ENCODE measurements at places on chromosomes 16 and 17.

- DNase-seq: no peak
Measured at GRCh38 chr16:55492756-55493380, 13.9 kb downstream of the MMP2 start.

DNA sequence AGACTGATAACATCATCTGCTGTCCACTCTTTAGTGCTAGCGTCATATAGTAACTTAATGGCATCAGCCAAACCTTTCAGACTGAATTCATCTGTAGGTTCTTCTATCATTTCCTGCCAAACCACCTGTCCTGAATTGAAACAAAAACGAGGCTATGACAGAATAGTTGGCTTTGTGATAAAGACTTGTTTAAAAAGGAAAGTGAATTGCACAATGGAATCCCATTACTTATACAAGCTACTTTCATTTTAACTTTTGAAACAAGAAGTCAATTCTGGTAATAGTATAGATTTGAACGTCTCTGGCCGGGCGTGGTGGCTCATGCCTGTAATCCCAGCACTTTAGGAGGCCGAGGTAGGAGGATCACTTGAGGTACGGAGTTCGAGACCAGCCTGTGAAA lies 18.2 kb downstream of the LASP1NB start:
- DNase-seq: no peak

DNA sequence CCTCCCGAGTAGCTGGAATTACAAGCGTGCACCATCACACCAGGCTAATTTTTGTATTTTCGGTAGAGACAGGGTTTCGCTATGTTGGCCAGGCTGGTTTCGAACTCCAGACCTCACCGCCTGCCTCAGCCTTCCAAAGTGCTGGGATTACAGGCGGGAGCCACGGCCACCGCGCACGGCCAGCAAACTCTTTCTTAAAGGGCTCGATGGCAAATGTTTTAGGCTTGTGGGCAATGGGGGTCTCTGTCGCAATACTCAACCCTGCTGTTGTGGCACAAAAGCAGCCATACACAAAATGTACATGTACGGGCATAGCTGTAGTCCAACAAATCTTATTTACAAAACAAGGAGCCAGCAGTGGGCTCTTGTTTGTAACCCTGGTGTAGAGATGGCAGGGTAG lies 18.4 kb downstream of the PARN start:
- DNase-seq: no peak

DNA sequence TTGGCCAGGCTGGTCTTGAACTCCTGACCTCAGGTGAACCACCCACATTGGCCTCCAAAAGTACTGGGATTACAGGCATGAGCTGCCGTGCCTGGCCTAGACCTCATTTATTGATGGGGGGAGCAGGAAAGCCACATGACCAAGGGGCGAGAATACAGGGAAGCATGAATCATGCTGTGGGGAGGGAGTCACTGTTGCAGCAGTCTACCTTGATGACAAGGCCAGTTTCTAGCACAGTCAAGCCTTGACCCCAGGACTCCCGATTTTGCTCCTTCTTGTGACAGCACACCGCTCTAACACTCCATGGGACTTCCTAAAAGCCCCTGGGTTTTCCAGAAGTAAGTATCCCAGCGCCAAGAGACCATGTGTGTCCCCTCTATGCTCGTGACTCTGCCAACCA lies 42.9 kb upstream of the IRF8 start:
- no peak for DNase-seq

DNA sequence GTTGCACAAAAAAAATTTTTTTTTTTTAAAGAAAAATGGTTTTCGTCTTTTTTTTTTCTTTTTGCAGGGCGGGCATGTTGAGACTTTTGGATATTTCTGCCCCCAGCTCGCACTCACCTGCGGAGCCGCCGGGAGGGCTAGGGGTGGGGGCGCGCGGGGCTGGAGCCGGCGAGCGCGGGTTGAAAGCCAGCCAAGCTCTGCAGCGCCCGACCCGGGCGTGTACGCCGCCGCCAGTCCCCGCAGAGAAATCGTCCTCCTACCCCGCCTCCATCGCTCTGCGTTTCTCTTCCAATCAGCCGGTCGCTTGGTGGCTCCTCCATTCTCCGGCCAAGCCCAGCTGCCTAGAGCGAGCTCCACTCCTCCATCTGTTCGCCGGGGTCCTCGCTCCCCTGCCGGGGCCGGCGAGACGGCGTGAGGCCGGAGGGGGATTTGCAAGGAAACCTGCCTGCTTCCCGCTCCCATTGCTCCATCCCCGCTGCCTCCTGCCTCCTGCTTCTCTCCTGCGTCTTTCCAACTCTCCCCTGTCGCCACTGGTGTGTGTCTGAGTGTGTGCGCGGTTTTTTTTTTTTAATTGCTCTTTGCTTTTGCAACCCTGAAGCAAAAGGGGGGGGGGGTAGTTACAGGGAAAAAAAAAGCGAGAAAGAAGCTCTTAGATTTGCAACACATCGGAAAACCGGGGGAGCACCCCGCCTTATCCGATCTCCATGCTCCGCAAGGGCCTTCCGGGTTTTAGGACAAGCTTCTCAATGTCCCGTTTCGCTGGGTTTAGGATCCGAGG lies 1.8 kb upstream of the UBTF start:
- no peak for DNase-seq

- DNase-seq: no peak
Measured at GRCh38 chr16:10219742-10220141, 37.5 kb upstream of the GRIN2A start.

GRCh38 chr17:18859256-18859655 lies 1.3 kb downstream of the PRPSAP2 start:
- DNase-seq: no peak

GRCh38 chr17:75877752-75878173 lies 618 bp downstream of the TRIM47 start:
- no peak for DNase-seq

- DNase-seq: no peak
Measured at GRCh38 chr17:34663714-34664113, 84.3 kb downstream of the TMEM132E start.

DNA sequence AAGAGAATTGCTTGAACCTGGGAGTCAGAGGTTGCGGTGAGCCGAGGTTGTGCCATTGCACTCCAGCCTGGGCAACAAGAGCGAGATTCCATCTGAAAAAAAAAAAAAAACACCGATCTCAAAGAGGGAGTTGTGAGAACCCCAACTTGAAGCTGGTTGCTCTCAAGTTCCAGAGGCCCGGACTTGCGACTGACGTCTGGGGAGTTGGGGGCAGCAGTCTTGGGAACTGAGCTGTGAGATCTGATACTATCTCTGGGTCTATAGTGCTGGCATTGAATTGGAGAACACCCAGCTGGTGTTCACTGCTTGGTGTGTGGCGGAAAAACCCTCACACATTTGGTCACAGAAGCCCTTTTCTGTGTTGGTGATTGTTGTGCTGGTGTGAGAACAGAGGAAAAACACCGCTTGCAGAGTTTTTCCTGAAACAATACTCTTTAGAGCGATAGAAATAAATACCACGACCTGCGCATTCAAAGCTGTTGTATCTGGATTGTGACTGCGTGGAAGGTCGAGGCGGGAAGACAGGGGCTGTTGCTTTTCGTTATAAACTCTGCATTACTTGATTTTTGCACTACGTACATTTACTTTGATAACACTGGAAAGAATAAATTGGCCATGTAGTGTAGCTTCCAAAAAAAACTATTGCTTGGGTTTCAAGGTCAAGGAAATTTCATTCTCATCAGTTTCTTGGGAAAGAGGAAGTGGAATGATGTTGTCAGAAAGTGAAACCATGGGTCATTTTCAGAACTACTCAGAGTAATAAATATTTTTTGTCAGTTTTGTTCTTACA lies 8.8 kb downstream of the SCIMP start:
- no peak for DNase-seq

DNA sequence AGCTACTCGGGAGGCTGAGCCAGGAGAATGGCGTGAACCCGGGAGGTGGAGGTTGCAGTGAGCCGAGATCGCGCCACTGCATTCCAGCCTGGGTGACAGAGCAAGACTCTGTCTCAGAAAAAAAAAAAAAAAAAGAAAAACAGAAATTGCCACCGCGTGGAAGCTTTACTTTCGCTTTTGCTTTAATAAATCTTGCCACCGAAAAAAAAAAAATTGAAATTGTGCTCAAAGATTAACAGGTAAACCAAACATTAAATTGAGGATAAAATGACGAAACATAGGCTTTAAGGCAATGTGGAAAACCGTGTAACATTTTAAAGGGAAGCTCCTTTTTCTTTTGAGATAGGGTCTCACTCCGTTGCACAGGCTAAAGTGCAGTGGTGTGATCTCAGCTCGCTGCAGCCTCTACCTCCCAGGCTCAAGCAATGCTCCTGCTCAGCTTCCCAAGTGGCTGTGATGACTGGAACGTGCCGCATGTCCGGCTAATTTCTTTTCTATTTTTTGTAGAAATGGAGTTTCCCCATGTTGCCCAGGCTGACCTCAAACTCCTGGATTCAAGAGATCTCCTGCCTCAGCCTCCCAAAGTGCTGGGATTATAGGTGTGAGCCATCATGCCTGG lies 40.1 kb downstream of the ZNF276 start:
- no peak for DNase-seq

GRCh38 chr16:49494474-49494873 lies 120.9 kb downstream of the C16orf78 start:
- no peak for DNase-seq

- DNase-seq: peak; percentile 71
Measured at GRCh38 chr17:29111816-29112499, 68.2 kb downstream of the MYO18A start.

DNA sequence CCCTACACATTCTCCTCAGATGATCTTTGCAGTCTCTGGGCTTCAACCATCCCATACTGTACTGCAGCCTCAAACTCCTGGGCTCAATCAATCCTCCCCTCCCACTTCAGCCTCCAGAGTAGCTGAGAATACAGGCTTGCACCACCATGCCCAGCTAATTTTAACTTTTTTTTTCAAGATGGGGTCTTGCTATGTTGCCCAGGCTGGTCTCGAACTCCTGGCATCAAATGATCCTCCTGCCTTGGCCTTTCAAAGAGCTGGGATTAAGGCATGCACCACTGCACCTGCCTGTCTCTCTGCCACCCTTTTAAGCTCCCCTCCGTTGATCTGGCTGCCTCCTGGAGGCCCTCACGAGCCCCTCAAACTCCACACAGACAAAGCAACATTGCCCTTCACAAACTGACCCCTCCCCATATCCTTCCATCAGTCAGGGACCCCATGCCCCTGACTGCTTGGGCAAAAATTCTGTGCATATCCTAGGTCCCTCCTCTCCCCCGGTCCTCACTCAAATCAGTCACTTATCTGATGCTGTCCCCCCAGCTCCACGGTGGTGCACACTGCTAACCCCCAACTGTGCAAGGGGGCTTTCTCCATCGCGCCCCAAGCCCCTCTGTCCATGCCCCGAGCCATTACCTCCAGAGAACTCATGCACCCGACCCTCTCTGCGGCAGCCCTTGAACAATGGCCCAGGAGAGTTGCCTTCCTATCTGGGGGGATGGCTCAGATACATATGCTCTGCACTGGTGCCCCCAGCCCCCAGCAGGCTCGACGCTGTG lies 252.9 kb downstream of the KATNIP start:
- no peak for DNase-seq

DNA sequence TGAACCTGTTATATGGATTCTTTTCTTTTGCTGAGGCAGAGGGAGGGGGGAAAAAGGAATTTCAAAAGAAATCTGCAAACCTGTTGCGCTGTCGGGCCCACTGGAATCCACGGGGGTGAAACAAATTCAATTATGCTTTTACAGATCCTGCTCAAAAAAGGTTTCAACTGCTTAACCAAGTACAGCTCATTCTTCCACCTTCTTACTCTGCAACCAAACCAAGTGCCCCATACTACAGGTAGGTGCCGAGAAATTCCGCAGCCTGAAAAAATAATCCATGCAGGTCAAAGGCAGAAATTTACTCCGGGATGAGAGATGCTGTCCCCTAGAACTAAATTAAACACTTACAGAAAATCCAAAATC lies 416 bp downstream of the RNF43 start:
- no peak for DNase-seq

- DNase-seq: peak; percentile 65
Measured at GRCh38 chr16:3158510-3159314, 23.9 kb downstream of the ZNF213 start.

- no peak for DNase-seq
Measured at GRCh38 chr16:87780385-87780989, 14.7 kb upstream of the KLHDC4 start.

- no peak for DNase-seq
Measured at GRCh38 chr16:30356401-30357084, 1.4 kb upstream of the CD2BP2 start.

- no peak for DNase-seq
Measured at GRCh38 chr16:89842471-89843408, 14.5 kb downstream of the SPIRE2 start.

DNA sequence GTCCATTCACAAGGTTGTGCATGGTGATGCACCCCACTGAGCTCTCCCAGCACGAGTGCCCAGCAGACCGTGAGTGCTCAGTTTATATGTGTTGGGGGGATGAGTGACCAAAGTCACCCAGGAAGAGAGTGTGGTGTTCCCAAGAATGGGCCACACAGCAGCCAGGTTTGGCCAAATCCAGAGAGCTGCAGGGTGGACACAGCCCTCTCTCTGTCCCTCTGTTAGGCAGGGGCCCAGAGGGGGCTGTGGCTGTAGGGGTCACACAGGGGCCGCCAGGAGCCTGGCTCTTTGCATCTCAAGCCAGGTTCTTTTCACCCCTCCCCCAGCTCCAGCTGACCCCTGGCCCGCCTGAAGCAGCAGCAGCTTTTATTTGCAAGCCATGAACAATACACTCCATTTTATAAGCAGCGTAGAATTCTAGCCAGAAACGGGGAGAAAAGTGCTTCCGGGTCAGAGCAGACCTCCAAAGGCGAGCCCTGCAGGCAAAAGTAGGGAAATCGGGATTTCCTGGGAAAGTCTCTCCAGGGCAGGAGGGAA lies 13.3 kb downstream of the COTL1 start:
- DNase-seq: no peak

DNA sequence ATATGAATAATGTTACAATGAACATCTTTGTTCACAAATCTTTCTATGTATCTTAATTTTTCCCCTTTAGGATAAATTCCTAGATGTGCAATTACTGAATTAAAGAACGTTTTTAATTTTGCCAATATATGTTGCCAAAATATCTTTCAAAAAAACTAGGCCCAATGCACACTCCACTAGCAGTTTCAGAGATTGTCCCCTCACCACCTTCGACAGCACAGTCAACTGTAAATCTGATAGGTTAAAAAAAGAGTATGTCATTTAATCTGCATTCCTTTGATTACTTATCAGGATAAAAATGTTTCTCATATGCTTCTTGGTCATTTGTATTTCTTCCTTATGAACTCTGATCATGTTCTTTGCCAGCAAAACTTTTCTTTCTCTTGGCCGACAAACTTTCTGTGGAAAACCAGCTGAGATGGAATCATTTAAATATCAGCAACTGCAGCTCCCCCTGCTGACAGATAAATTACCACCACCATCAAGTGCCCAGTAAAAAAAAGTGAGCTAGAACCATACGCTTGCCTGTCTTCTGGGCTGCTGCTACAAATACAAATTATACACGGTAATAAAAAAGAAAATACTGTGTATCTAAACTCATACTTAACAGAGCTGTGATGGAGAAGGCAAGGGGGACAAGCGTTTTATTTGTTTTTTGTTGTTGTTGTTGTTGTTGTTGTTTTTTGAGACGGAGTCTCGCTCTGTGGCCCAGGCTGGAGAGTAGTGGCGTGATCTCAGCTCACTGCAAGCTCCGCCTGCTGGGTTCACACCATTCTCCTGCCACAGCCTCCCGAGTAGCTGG lies 19.6 kb upstream of the KANSL1 start:
- DNase-seq: peak; percentile 38

All from stimulated activated CD4-positive, alpha-beta T cell treated with anti-CD3 and anti-CD28 coated beads, Interleukin-1b, Interleukin-23, amount 100 ng/mL, for 1 hour (primary cell).